Midbrain (tissue), 1 donor: ENCODE measurements at places on chromosomes 2 and 18.

- peak; percentile 76 for DNase-seq
These were observed 17.0 kb downstream of the THNSL2 start for GRCh38 chr2:88187038-88187676.

DNA sequence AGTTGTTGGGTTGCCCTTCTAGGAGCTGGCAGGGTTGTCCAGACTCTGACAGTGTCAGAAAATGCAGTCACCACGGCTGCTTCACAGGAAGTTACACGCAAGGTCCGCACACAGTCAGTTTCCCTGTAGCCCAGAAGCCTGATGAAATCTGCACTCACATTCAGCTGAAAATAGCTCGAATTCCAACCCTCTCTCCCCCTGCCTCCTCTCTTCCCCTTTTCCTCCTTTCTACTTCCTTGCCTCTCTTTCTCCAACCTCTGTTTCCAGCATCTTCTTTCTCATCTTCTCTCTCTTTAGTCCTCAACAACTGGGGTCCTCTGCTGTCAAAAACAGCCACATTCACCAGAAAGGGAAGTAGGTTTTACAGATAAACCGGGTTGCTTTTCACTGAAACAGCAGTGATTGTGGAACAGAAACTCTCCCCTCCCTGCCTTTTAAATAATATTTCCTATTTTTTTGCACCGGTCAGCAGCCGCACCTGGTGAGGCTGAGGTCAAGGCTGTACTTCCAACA, 69.3 kb downstream of the BCL11A start:
- DNase-seq: no peak

DNA sequence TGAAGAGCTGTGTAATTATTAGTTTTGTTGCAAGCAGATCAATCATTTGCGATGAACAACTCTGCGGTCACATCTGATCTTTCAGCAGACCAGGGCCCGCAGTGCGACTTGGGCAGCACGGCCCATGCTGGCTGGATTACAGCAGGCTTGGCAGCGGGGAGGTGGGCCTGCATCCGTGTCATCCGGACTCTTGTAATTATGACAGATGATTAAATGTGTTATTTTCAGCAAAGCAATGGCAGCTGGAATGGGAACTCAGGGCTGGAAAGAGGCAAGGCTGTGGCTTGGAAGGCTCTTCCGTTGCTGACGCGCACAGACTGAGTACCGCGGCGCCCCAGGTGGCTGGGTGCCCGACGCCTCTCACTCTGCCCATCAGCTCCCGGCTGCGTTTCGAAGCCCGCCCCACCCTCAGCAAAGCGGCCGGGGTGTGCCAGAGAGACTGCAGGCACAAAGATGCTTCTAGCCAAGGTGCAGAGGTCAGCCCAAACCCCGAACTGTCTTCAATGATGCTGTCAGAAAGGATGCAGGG, 397.4 kb upstream of the SALL3 start:
- DNase-seq: no peak

GRCh38 chr2:11698009-11698922, 28.3 kb upstream of the NTSR2 start:
- DNase-seq: peak; percentile 44

DNA sequence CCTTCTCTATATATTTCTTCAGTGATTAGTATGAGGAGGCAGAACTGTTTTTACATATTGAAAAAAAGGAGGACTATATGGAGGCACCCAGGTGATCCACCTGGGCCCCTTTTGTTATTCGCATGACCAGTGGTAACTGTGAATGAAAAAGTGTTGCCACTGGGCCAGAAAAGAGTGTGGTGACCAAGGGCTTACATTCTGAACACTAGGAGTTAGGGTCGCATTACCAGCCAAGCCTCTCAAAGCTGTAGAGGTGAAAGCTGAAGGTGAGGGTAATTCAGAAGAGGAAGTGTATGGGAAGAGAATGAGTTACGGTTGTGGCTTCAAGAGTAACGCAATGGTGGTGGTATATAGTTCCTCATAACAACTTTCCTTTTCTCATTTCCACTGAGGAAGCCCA, 487.6 kb downstream of the TMEM182 start:
- DNase-seq: no peak

- DNase-seq: no peak
These were observed 183.5 kb downstream of the ANTXR1 start for GRCh38 chr2:69196327-69197117.

- DNase-seq: no peak
These were observed 38.3 kb upstream of the PTPN4 start for GRCh38 chr2:119721462-119721861.

DNA sequence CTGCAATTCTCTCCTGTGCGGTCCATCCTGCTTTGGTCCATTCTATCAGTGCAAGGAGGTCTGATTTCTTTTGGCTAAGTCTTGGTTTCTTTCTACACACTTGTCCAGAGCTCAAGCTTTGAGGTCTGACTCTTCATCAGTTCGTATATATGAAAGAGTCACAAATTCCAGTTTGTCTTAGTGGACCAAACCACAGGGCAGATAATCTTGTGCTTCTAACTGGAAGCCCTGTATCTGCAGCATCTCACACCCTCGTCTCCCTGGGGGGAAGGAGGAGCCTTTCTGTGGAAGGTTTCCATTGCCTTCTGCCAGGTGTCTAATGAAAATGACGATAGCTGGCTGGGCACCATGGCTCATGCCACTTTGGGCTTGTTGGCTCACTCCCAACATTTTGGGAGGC, 148.5 kb downstream of the SPP2 start:
- no peak for DNase-seq

GRCh38 chr2:96501886-96502810, 3.0 kb downstream of the NEURL3 start:
- no peak for DNase-seq

DNA sequence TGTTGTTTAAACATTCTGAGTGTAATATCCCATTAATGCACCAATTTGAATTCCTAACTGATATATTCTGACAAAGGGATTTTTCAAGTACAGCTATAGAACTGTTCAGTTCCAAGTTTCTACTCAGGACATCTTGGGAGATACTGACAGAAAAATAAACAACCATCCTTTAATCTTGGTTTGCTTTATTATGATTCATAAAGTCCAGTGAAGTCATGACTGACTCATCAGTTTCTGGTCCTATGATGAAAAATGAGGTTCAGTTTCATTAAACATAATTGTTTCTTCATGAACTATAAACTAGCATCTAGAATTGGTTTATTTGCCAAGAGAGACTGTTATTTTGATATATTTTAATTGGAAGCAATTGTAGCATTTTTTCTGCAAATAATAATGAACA, 896.2 kb downstream of the CCDC85A start:
- no peak for DNase-seq

- DNase-seq: no peak
These were observed 11.3 kb upstream of the SPATA3 start for GRCh38 chr2:230984393-230985220.

DNA sequence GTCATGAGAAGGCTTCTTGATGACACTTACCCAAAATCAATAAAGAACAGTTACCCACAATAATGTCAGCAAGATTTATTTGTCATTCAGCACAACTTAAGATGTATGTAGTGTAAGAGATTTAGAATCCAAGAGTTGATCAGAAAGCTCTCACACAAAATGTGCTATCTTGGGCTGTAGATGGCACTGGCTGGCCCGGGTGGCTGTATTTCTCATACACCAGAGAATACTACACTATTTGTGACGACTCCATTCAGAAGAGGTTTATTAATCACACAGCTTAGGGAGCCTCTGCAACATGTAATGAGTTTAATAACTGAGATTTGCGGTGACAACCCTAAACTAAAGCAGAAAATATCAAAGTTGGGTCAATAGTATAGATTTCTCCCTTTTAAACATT, 530.4 kb upstream of the KLHL29 start:
- DNase-seq: peak; percentile 69

DNA sequence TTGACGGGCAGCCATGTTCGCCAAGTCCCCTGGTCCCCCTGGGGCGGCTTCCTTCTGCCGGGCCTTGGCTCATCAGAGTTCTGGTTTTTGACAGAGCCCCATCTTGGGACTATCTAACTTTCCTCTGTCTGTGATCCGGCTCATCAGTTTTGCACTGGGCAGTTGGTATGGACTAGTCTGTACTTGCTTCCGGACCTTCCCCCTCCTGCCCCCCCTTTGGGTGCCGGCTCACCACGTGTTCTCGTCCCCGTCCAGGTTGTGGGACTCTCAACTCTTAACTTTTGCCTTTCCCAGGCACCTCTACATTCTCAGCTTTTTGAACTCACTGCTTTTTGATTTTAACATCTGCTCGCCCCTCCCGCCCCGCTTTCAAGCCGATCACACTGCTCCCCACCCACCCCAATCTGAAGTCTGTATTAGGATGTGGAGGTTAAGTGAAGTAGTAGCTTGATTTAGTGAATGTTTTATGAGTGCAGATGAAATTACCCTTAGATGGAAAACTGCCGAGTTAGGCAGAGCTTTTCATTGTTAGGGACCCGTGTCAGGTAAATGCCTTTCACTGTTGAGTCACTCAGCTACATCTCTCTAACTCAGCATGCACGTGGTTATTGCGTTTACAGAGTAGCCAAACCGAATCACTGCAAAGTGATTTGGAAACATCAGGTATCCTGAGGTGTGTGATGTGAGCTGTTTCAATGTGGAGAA, 874 bp downstream of the WDR43 start:
- peak; percentile 3 for DNase-seq

- DNase-seq: no peak
These were observed 85.9 kb downstream of the FANCL start for GRCh38 chr2:58155160-58155778.

- no peak for DNase-seq
These were observed 12.7 kb downstream of the CATIP start for GRCh38 chr2:218369330-218369729.

- DNase-seq: no peak
These were observed 141.1 kb downstream of the RBMS1 start for GRCh38 chr2:160352500-160352899.

DNA sequence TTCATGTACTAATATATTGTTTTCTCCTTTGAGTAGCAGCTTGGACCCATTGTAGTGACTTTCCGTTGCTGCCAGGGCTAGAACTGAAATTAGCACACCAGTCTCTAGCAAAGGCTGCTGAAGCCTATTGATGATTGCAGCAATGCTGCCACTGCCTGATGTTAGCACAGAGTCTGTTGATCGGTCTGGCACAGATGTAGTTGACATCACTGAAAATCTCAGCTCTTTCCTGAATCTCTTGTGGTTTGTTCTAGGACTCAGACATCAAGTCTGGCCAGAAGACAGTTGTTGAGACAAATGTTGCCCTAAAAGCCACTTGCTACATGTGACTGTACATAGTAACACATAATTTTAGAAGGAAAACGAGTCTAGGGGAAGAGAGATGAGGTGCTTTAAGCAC, 47.2 kb downstream of the VAPA start:
- DNase-seq: peak; percentile 46

DNA sequence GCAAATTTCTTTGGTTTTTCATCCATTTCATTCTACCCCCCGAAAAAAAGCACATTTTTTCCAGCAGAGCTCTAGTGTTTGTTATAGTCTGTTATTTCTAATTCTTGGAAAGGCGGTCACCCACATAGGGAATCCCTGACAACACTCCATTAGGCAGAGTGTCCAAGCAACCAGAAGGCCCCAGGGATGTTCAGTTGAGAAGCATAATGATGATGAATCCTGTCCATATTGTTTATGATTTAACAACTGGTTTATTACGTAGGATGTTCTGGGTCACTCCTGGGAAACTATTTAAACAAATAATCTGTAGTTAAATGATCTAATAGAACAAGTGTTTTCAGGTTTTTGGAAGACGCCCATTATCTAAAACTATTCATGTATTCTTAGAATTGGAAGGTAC, 388.7 kb downstream of the TNS1 start:
- DNase-seq: no peak

DNA sequence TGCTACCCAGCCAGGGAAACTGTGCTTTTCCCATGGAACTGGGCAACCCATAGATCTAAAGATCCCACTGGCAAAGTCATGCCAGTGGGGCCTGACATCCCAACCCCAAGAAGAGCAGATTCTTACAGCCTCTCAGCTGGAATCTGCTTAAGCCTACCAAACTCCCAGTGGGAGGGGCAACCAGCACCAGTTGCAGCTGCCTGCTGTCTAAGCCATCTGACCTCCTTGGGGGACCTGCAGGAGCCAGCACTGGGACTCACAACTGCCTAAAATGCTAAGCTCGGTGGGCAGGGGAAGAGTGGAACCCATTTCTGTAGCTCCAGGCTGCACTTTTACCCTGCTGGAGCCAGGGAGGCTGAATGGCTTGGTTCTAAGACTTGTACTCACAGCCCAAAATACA, 770.7 kb upstream of the SLC8A1 start:
- DNase-seq: no peak

GRCh38 chr2:218345491-218346236, 11.0 kb upstream of the CATIP start:
- no peak for DNase-seq

GRCh38 chr2:60884800-60885199, 3.4 kb downstream of the REL start:
- no peak for DNase-seq

DNA sequence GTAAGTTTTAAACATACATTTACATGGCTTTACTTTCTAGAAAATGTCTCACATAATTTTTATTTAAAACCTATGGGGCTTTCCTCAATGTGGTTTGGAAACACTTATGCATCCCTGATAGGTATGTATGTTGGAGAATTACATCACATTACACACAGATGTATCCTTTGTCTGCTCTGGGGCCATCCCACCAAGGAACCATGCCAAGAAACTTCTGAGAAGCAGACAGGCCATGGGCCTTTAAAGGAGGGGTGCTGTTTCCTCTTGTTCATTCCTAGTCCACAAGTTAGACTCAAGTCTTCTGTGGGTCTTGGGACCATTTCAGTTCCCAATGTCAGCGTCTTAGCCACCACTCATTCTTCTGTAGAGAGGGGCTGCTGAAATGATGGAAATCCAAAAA, 162.0 kb upstream of the SETBP1 start:
- DNase-seq: no peak

DNA sequence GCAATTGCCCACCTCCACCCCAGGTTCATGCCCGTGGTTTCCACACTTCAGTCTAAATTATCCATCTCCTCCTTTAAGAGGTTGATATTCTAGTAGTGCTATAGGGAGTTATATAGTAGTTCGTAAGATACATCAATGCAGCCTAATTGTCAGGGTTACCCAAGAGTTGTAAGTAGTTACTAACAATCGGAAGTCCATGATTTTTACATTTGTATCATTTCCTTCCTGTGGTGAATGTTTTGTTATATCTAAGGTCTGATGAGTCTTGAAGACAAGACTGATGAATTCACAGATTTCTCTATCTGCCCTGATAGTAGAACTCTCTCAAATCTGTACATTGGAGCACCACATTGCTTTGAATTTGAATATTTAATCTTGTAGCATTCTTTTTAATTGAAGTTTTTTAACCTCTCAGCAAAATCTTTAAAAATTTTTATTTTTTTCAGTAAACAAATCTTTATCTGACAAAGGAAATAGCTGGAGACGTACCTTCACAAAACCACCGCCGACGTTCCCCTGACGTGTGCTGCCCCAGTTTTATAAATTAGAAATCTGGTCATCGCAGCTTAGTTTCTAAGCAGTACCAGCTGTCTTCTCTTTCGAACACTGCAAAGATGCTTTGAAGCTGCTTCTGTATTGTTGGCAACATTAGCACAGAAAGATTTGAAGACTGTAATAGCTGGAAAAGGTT, 264.5 kb downstream of the SOCS6 start:
- DNase-seq: no peak

GRCh38 chr2:113219889-113220641, 46.3 kb downstream of the PSD4 start:
- DNase-seq: no peak

- no peak for DNase-seq
These were observed 137.4 kb upstream of the DLX2 start for GRCh38 chr2:172239944-172240590.
